ENCODE measurements at places on chromosomes 16 and 17.
A peak's percentile ranks its signal among the peaks of the same experiment; 100 is the strongest.

DNA sequence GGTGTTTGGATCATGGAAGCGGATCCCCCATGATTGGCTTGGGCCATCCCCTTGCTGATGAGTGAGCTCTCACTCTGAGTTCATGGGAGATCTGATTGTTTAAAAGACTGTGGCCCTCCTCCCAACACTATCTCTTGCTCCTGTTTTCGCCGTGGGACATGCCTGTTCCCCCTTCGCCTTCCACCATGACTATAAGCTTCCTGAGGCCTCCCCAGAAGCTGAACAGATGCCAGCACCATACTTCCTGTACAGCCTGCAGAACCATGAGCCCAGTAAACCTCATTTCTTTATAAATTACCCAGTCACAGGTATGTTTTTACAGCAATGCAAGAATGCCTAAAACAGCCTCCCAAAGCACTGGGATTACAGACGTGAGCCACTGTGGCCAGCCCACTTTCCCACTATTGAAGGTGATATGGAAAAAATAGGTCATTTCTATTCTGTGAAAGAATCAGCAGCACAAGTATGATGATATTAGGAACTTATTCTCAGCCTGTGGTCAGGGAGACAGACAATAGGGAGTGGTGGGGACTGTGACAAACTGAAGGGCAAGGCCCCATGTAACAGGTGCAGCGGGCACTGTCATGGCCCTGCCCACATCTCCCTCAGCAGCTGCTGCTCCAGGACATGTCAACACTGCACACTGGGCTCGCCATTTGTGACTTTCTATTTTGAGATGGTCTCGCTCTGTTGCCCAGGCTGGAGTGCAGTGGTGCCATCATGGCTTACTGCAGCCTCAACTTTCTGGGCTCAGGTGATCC lies 33.7 kb upstream of the LITAF start:
- DNase-seq = no peak

- DNase-seq = no peak
Observed at GRCh38 chr17:17934806-17935205, 37.4 kb downstream of the TOM1L2 start.

DNA sequence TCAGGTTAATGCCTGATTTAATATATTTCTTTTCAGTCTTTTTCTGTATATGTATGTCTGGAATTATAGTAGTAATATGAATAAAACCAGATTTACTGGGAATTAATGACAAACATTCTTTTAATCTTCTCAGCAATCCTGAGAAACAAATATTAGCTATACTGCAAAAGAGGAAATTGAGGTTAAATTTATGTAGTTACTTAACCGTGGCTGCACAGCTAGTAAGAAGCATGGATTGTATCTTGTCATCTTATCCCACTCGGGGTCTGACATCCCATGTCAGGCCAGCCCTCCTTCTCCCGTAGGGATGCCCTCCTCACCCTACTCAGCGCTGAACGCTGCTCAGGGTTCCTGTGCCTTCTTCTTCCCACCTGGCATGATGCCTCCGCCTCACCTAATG lies 143.0 kb downstream of the FTO start:
- no peak for DNase-seq

GRCh38 chr16:46747777-46748651 lies at the start of gene MYLK3:
MYLK3 (minus strand) TSS chr16:46748344; CDS start chr16:46748193, 151 bp downstream.
- DNase-seq = no peak

- DNase-seq = no peak
Observed at GRCh38 chr16:57824888-57825287, 22.6 kb upstream of the KIFC3 start.

DNA sequence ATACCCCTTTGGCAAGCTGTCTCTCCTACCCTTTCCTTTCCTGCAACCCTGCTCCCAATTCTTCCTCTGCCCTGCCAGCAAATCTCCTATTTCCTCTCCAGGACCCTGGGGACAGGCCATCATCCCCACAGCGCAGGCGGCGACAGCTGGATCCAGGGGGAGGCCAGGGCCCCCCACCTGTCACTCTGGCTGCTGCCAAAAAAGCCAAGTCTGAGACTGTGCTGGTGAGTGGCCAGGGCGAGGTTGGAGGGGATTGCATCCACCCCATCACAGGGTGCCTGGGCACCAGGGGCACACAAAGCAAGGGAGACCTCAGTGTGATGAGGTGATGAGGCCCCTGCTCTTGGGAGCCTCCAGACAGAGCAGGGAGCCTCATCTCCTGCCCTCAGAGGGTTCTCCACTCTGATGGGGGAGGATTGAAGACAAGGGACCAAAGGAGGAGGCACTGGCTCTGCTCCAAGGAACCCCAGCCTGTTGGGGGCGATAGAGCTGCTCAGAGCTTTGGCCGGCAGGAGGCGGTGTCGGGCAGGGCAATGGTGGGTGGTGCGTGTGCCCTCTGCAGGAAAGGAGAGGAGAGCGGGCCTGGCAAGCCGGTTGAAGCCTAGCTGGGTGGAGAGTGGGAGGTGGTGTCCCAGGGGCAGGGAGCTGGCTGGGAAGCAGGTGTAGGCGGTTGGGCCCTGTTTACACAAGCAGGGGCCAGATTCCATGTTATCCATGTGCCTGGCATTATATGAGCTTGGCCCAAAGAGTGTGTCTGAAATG lies 15.6 kb upstream of the PDK2 start:
- DNase-seq = no peak

- DNase-seq = no peak
Observed at GRCh38 chr17:27281438-27281837, 12.5 kb upstream of the WSB1 start.

GRCh38 chr16:53768167-53768566 lies 64.2 kb downstream of the FTO start:
- DNase-seq = no peak

- no peak for DNase-seq
Observed at GRCh38 chr17:40319651-40320540, 10.9 kb downstream of the RARA start.

DNA sequence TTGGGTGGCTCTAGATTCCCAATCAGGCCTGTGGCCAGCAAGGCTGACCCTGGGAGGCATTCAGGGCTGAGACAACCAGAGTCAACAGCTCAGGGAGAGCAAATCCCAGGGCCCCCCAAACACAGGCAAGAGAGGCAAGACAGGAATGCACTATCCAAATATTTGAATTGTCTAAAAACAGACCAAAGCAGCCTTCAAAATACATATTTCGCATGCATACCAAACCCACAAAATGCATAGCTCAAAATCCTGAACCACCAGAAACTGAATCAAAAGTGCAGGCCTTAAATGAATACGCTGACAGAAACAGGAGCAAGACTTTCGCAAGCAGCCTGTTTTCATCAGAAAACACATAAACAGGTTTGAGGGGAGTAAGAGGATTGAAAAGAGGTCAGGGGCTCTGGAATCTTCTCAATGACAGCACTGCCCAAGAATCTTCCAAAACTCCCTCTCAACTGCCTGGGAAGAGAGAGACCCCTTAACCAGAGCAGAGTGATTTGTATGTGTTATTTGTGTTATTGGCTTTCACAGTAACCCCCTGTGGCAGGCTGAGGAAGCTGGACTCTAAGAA lies 213.6 kb upstream of the CDH5 start:
- DNase-seq = peak; percentile 16

DNA sequence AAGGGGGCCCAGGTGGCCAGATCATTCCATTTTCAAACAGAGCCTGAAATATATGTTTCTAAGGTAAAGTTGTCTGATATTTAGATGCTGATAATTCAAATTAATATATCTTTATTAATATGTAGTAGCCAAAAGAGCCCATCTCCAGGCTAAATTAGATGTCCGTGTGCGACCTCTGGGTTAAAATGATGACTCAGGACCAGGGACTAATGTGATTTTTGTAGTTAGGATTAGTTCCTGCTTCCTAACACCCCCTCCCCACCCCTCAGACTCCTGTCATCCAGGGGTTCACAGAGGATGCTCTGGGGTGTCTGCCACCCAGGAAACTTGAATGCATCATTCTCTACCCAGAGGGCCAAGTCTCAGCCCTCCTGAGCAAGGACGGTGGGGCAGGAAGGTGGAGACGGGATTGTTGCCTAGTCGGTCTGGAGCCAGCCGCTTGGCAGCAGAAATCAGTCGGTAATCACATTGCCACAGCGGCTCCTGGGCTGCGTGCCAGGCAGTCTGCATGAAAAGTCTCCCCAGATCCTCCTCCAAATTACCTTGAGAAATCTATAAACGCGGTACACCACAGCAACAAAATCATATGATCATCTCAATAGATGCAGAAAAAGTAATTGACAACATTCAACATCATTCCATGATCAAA lies 29.8 kb downstream of the CNGB1 start:
- DNase-seq = no peak

GRCh38 chr16:21075252-21075651 lies 75.4 kb downstream of the DNAH3 start:
- no peak for DNase-seq

DNA sequence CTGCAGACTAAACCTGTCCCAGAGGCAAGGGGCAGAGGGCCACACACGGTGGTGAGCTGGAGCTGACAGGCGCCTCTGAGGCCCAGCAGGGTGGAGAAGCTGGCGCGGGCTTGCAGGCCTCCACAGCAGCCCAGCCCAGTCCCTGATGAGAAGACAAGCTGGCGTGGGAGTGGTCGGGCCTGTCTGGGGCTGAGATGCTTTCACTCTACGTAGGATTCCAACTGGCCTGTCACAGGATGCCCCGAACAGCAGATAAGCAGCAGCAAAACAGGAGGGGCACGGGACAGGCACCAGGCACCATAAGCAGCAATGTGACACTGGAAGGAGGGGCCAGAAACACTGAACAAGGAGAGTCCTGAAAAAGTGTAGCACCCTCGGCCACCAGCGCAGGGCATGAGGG lies 40.1 kb downstream of the PEMT start:
- no peak for DNase-seq

DNA sequence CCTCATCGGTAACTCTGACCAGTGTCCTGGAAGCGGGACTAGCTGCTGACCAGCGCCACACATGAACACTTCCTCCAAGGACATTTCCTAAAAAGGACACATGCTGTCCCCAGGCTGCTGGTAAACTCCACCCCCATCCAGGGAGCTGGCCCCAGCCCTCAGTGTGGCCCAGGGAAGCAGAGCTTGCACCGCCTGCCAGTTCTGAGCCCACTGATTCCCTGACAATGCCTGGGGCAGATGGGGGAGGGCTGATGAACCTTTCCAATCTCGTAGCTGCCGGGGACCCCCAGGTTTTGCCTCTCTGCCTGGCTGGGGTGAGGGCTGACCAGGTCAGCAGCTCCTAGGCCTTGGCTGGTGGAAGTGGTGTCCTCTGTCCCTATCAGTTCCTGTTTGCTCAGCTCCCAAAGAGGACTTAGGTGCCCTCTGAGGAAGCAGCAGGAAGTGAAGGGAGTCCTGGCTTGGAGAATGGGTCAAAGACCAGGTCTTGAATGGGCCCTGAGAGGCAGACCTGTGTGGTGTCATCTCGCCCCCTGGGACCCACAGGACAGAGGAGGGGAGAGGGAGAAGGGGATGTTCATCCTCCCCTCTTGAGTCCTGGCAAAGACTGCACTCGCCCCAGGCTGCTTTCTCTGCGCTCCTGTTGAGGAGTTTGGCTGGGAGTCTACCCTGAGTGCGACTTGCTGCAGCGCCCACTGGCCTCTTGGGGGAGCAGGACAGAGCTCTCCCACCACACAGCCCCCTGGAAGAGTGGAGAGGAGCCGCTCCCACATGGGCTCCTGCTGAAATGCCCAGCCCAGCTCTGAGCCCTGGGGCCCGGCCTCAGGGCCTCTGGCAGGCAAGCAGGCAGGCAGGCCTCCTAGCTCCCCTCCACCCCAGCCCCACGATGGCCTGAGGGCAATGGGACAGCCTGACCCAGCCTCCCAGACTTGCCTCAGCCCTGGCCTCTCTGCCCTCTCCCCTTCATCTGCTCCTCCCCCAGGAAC lies 16.8 kb downstream of the PDK2 start:
- DNase-seq = no peak

GRCh38 chr16:15041271-15042004 lies 14.4 kb downstream of the NTAN1 start:
- no peak for DNase-seq

GRCh38 chr17:35291802-35292201 lies 48.9 kb downstream of the SLFN5 start:
- peak; percentile 32 for DNase-seq

DNA sequence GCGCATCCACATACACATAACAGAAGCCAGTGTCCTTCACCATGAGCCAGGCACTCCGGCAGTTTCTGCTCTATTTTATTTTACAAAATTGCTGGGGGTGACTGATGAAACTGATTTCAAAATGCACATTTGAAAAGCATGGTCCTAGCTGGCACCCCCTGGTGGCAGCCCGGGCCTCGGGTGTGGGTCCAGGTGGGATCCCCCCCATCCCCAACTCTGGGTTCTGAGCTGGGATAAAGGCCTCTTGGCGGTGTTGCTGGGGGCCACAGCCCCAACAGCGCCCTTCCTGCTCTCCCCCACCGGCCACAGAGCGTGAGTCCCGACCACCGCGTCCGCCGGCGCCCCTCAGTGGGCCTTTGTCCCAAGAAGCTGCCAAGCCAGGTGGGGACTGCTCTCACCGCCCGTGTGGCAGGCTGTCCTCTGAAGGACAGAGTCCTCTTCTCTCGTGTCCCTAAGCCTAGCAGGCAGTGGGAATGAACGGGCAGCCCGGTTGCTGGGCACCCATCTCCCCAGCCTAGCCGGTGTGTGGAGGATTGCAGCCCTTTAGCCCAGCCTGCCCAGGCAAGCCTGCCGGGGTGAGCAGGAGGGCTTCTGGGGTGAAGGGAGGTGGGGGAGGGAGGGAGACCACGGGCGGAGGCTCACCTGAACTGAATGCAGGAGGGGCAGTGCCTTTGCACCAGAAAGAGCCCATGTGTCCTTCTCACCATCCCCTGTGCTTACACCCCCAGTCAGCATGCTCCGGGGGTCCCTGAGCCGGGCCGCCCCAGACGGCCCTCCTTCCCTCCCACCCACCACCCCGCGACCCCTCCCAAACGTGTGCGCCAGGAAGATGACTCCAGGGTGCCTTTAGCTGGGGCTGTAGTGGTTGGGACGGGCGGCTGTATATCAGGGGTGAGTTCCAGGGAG lies 898 bp downstream of the SNAI3 start:
- DNase-seq = peak; percentile 69

DNA sequence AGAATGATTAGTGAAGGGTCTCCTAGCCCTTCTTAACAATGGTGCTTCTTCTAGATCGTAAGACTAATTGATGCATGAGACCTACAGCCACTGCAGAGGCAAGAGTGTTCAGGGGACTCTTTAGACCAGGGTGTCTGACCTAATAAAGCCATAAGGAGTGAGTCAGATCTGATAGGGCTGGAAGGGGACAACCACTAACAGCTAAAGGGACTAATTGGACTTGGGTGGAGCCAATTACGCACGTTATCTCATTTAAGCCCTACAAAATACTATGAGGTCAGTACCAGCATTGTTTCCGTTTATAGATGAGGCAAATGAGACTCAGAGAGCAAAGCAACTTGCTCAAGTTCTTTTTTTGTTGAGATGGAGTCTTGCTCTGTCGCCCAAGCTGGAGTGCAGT lies 14.5 kb upstream of the RNF222 start:
- DNase-seq = no peak

GRCh38 chr17:73203135-73203787 lies 10.4 kb downstream of the COG1 start:
- DNase-seq = no peak

Data from amniotic stem cell (primary cell).